ENCODE measurements at places on chromosomes 1 and 21.

GRCh38 chr1:203768256-203768655 is 3.3 kb downstream of the LAX1 start:
- no peak for DNase-seq

DNA sequence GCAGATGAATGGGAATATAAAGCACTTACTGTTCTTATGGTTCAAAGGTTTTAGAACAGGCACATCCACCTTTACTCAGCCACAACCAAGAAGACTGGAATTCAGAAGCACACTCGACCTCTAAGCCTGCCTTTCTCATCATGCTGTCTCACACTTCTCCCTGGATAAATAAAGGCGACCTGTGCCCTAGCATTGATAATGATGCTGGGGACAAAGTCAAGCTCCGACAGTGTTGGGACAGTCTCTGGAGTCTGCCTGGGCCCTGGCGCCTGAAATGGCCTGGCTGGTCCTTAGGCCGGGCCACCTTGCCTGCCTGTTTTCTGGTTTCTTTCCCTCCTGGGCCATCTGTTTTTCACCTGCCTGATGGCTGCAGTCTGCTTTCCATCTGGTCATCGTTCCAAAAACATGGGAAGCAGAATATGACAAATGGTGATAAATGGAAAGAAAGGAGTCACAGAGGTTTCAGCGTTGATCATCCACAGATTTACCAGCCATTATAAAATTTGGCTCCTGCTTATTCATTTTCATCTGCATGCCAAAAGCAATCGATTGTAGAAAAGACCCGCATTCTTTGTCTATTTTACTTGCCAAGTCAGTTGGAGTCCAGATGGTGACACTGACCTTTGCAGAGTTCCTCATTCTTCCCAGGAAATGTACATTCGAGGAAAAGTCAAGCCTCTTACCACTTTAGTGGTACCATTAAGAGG is 91.2 kb upstream of the KCNJ15 start:
- no peak for DNase-seq

GRCh38 chr1:165073185-165074007 is 283.1 kb downstream of the LMX1A start:
- DNase-seq: peak; percentile 9

DNA sequence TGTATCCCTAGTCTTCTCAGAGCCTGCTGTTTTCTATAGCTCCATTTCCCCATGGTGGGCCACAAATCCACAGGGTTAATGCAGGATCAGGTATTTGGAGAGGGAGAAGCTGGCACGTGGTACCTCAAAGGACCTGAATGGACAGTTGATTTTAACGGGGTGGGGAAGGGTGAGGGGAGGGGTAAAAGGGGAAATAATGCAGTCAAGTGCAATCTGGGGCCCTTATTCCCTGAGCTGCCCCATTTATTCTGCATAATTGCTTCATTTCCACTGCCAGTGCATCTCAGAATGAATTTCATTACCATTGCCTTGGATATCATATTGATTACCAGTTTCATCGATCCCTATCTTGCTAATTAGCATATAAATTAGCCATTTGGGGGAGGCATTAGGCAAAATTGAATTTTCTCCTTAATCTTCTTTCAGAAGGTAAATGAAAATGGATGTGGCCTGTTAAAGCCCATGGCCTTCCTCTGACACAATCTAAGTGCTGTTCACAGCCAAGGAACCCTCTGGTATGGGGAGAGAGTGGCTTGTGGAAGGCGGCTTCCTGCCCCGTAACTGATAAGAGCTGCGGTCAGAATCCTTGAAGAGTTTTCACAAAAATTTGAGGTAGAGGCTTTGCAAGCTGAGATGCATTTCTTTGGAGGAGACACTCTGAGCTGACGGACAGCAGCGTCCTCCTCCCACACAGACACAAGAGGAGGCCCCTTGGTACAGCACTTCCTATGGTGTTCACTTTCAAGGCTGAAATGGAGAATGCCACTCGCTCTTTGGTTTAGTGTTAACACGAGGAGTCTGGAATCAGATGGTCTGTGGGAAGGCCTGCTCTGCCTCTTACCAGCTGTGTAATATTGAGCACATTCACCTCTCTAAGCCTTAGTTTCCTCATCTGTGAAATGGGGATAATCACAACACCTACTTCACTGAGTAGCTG is 34.4 kb downstream of the PHC2 start:
- no peak for DNase-seq

GRCh38 chr1:116764466-116764898 is 10.3 kb downstream of the CD2 start:
- no peak for DNase-seq

GRCh38 chr1:222347627-222348026 is 200.3 kb downstream of the HHIPL2 start:
- DNase-seq: no peak

- no peak for DNase-seq
Measured at GRCh38 chr1:8394456-8395321, 76.8 kb downstream of the SLC45A1 start.

GRCh38 chr1:177302357-177303044 is 131.7 kb downstream of the BRINP2 start:
- DNase-seq: no peak

- DNase-seq: no peak
Measured at GRCh38 chr1:26034504-26035202, 11.3 kb downstream of the SLC30A2 start.

DNA sequence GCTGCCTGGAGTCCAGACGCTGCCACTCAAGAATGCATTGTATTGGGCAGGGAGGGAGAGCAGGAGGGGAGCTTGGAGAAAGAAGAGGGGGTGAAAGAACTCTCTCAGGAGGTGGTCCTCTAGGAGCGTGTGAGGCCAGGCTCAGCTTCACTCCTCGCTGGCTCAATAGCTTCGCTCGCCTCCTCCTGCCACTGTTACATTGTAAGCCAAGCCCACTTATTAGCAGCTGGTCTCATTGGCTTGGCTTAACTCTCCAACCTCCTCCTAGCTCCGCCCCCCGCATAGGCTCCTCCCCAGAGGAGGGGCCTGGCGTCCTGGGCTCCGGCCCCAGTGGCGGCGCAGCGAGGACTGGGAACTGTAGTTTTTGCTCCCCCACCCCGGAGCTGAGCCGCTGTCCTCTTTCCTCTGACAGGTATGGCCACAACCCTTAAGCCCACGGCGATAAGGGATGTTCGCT is at the start of gene KCNN3:
Gene KCNN3, minus strand, starts transcription at position 167 of the 457 bp plus-strand sequence. CDS start 317 bp downstream, outside the sequence.
- DNase-seq: peak; percentile 97

- no peak for DNase-seq
Measured at GRCh38 chr1:159927849-159928431, 2.6 kb upstream of the TAGLN2 start.

GRCh38 chr21:45488931-45489721 is 53.1 kb downstream of the SLC19A1 start:
- no peak for DNase-seq

- no peak for DNase-seq
Measured at GRCh38 chr1:180264595-180264994, 34.5 kb downstream of the LHX4 start.

DNA sequence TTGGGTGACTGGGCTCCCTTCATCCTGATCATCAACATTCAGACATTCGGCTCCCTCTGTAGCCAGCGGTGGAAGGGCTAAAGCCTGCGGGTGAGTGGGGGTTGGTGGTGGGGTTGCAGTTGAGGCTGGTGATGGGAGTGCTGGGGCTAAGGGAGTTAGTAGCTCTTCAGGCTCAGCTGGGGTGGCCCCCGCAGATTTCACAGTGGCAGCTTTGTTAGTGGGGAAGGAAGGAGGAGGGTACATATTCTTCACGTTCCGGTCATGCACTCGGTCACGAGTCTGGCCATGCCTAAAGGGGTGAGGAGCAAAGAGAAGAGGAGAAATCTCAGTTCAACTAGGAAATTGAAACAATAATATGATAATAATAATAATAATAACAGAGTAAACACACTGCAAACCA is 6.8 kb downstream of the PSMB4 start:
- DNase-seq: no peak

DNA sequence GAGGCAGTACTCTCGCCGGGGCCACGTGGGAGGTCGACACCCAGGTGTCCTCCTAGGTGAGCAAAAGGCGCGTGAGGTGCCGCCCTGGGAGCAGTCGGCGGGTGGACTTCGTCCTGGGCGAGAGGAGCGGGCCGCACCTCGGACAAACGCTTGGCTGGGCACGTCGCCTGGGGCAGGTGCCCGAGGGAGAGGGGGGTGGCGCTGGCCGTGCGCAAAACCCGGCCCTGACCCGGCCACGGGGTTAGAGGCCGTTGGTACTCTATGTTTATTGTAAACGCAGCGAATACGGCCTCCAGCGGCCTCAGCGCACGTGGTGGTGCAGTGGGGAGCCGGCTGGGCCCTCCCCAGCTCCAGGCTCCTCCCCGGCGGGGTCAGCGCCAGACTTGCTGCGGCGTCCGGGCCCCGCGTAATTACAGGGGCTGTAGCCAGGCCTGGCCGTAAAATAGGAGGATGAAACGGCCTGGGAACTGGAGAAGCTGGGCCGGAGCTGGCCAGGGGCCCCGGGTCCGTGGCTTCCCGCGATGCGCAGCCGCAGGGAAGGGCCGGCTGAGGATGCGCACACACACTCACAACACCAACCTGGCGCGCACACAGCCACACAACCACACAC is 1.6 kb upstream of the EFNA1 start:
- no peak for DNase-seq

- DNase-seq: no peak
Measured at GRCh38 chr1:111598544-111598943, 21.0 kb upstream of the RAP1A start.

DNA sequence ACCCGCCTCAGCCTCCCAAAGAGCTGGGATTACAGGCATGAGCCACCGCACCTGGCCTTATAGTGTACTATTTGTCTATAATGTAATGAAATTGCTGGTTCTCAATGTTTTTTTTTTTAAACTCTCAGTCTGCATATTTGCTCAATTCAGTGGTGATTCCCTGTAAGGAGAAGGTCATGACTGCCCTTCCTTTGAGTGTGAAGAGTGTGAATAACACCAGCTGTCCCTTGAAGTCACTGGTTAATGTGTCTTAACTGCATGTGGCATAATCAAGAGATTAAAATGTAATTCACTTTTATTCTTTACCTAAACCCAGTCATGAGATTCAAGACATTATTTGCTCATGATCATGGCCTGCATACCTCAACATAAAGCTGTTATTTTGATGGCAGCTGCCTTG is 30.5 kb downstream of the MTF2 start:
- DNase-seq: no peak

- no peak for DNase-seq
Measured at GRCh38 chr1:54806931-54807611, 5.9 kb upstream of the TTC22 start.

DNA sequence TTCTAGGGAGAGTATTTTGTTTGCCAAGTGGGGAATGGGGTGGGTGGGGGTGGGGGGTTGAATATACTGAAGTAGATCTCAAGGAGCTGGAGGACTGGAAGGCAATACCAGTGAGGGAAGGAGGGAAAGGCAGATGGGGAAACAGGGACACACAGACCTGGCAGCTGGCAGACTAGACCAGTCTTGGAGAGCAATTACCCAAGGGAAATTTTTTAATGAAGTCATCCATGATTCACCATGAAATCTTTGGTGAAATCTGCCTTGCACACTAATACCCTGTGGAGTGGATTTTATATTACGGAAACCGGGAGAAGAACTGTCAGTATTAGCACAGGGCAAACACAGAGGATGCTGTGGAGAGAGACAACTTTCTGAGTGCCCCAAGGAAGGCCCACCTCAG is 29.7 kb upstream of the MARK1 start:
- DNase-seq: no peak

DNA sequence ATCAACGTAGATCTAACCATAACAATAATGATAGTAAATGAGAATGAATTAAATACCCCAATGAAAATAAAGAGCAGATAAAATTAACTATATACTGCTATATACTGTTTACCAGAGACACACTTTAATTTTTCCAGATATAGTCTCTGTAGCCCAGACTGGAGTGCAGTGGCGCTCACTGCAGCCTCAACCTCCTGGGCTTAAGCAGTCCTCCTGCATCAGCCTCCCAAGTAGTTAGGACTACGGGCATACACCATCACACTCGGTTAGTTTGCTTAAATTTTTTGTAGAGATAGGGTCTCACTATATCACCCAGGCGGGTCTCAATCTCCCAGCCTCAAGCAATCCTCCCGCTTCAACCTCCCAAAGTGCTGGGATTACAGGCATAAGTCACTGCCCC is 37.2 kb downstream of the TRIM33 start:
- no peak for DNase-seq

DNA sequence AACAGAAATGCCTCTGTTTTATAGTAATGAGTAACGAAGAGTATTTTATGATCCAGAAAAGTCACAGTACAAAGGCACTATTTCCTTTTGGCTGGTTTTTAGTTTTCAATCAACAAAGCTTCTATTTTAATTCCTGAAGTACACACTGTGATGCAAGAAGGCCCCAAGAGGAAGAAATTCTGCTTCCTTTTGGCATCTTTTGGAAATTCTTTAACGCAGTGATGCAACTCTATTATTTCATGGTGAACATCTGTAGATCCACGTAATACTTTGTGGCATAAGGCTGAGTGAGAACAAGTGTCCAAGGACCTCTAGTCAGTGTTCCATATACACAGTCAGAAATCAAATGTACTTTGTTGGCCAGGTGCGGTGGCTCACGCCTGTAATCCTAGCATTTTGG is 137.5 kb downstream of the TGFB2 start:
- DNase-seq: no peak

DNA sequence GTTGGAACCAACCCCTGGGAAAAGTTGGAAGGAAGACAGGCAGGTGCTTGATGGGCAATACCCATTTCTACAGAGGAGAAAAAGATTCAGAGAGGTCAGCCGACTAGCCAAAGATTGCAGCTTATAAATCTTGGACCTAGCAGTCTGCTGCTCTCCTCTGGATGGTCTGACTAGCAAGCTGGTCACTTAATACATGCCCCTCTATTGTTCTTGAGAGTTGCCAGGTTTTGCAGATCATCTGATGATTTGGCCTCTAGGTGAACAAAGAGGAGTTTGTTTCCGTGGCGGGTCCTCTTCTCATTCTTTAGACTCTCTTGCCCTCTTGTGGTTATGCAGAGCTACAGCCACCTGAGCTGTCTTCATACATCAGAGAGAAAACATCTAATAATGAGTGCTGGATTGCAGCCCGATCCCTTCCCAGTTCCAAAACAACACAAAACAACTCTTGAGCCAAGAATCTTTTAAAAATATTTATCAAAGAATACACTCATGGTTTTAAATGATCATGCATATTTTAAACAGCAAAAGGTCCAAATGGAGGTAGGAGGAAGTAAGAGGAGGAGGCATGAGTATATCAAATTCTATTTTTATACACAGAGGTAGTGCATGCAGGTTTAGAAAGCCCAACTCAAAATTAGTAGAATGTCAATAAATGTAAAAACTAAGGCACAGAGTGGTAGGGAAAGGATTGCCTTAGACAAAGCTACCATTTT is 115.7 kb downstream of the SLC30A10 start:
- DNase-seq: peak; percentile 58

DNA sequence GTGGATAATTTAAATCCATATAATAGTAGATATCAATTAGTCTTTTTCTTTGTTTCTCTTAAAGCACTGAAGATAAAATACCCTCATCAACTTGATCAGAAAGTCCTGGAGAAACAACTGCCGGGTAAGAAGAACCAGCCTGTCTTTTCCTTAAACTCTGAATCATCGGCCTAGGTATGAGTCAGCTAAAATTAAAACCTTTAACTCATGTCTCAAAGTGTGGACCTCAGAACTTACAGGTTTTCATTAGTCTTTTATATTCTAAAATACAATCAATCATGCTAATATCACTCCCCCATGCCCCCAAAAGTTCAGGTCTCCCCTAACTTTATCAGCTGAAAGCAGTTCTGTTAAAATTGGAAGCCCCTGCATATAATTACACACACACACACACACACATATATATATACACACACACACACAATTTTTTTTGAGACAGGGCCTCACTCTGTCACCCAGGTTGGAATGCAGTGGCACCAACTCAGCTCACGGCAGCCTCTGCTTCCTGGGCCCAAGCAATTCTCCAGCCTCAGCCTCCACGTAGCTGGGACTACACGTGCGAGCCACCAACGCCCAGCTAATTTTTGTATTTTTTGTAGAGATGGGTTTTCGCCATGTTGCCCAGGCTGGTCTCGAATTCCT is 61.3 kb downstream of the B3GALNT2 start:
- DNase-seq: no peak
